Stimulated activated CD8-positive, alpha-beta memory T cell treated with anti-CD3 and anti-CD28 coated beads, Interleukin-4, amount 100 ng/mL, for 1 hour (primary cell): ENCODE measurements at places on chromosomes 3 and 15.
A peak's percentile ranks its signal among the peaks of the same experiment; 100 is the strongest.

- DNase-seq, result no peak
These were observed 45.0 kb downstream of the SMAD3 start for GRCh38 chr15:67110361-67110781.

DNA sequence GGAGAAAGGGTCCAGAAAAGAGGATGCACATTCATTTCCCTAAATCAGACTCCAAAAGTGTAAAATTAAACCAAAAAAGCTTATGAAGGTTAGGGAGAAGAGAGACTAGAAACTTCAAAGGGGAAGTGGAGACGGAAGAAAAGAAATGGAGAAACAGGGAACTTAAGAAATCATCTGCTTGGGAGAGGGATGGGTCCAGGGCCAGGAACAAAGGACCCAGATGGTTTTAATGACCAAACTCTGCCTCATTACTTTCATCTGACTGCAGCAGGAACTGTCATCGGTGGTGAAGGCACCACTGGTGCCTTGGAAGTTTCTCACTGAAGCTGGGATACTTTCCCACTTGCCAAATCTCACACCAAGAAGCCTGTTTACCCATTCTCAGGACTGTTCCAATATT, 70.5 kb upstream of the SLC4A7 start:
- no peak for DNase-seq

DNA sequence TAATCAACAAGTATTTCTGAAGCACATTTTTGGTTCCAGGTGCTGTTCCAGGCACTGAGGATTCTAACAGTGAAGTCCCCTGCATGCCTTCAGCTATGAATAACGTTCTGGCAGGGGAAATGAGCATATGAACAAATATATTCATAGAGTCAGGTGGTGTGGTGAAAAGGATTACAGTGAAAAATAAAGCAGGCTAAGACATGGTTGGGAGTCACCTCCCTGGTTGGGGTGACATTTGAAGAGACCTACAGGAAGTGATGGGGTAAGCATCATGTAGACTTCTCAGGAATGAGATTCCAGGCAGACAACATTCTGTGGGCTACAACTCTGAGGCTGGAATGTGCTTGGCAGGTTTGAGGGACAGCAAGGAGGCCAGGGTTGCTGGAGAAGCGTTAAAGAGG, 15.0 kb downstream of the FRMD4B start:
- DNase-seq, result no peak

GRCh38 chr3:149174901-149175300, 45.5 kb downstream of the HPS3 start:
- no peak for DNase-seq

- no peak for DNase-seq
These were observed 16.1 kb downstream of the CLEC3B start for GRCh38 chr3:45042162-45042561.

- DNase-seq, result no peak
These were observed 155.7 kb downstream of the LPP start for GRCh38 chr3:188309437-188310269.

DNA sequence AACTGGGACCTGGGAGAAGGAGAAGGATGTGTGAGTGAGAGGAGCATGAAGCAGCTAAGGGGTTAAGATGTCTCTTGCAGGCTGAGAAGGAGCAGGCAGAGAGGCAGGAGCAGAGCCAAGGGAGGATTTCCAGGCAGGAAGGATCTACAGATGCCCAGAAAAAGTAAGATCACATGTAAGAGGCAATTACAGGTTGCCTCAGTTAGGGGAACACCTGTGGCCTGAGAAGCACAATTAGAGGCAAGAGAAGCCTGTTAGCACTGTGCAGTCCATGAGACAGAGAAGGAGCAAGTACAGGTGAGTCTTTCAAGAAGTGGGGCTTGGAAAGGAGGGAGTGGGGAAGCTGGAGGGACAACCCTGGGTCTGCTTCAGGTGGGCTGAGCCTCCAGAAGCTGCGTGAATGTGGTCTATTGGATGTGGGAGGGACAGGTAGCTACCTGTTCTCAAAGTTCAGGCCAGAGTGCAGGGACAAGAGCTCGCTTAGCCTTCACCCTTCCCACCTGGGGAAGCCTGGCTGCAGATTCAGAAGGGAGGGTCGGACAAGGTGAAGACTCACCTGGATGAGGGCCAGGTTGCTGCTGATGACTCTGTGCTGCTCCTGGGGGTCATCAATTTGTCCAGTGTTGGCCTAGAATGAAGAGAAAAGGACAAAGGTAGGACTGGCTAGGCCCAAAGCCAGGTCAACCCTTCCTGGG, 50.7 kb downstream of the SLC41A3 start:
- no peak for DNase-seq

DNA sequence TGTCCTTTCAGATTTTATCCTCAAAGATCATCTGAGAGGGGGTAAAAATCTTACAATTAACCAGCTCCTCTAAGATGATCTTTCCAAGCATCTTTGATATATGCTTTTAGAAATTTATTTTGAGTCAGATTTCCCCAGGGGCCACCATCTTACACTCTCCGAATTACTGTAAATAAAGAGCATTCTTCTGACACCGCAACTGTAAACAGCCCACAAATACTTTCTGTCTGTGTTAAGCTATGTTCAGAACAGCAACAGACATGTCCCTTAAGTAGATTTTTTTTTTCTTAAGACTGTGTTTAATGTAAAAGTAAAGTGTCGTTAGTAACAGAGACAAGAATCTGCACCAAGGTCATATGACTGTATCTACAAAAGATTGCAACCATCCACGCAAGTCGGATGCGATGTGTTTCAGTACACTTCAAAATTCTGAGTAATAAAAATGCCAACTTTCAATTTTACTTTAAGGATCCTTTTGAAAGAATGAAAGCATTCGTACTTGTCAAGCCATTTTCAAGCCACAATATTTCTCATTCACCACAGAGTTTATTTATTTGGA, 159.0 kb upstream of the KCNH8 start:
- DNase-seq, result no peak

DNA sequence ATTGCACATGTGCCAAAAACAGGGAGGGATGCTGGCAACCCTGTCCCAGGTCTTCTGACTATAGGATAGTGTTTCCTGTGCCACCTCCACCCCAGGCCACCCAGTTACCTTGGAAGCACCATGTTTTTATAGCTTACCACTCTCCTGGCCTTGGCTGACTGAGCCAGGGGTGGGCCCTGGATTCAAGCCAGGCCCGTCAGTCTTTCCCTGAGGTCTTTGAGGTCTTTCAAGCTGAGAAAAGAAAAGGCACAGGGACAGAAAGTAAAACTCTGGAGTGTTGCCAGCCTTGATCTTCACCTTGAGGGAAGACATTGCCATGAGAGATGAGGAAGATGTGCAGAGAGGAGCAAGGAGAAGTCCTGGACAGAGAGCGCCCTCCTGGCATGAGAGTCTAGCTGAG, 46.3 kb downstream of the SYNM start:
- DNase-seq, result no peak

GRCh38 chr3:138923531-138923994, 23.4 kb downstream of the FOXL2 start:
- peak; percentile 74 for DNase-seq

- no peak for DNase-seq
These were observed 228.7 kb upstream of the ZNF385D start for GRCh38 chr3:21979706-21980105.

DNA sequence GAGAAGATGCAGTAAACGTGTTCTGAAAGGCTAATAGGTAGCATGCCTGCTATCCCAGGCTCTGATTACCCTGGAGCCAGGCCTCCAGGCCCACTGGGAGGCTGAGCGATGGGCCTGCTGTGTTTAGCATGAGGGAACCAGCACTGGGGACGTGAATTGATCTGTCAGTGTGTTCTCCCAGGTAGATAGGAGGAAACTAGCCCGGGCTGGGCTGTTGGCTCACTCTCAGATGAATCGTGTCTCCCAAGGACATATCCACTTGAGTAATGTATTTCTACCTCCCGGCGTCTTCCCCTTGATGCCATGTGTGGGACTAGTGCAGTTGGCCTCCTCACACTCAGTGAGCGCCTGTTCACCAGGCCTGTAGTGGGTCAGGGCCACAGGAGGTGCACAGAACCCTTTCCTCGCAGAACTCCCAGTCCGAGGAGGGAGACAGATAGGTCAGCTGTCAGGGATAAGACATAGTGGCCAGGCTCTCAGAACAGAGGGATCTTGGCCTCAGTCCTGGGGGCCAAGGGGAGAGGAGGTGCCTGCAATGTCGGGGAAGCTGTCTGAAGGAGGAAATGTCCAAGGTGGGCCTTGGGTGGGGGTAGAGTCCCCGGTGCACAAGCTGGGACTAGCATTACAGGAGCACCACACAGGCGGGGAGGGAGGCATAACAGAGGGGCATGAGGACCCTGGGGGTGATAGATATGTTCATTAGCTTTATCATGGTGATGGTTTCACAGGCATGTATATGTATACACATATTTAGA, 111.7 kb downstream of the DNAJB8 start:
- no peak for DNase-seq

- no peak for DNase-seq
These were observed 51.9 kb upstream of the PFN2 start for GRCh38 chr3:150022381-150023238.
